Neuronal stem cell (in vitro differentiated cells): ENCODE measurements at places on chromosomes 16 and 17.

DNA sequence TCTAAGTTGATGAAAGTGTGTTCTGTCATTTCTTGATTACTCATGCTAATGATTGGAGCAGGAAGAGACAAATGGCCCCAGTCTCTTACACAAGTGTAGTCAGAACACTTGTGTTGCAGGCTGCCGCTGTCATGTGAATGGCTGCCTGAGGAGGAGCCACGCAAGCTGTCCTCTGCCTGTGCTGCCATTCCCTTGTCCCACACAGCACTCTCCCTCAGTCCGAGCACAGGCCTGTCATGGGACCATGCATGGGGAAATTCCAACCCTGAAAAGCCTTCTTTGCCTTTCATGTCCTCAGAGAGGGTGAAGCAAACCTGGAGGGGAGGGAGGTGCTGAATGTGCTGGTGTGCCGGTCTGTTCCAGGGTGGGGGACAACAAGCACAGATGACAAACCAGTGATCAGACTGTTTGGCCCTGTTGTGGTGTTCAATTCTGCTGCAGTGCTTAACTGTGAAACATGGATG, 109.4 kb downstream of the MRTFB start:
- peak; percentile 23 for DNase-seq

DNA sequence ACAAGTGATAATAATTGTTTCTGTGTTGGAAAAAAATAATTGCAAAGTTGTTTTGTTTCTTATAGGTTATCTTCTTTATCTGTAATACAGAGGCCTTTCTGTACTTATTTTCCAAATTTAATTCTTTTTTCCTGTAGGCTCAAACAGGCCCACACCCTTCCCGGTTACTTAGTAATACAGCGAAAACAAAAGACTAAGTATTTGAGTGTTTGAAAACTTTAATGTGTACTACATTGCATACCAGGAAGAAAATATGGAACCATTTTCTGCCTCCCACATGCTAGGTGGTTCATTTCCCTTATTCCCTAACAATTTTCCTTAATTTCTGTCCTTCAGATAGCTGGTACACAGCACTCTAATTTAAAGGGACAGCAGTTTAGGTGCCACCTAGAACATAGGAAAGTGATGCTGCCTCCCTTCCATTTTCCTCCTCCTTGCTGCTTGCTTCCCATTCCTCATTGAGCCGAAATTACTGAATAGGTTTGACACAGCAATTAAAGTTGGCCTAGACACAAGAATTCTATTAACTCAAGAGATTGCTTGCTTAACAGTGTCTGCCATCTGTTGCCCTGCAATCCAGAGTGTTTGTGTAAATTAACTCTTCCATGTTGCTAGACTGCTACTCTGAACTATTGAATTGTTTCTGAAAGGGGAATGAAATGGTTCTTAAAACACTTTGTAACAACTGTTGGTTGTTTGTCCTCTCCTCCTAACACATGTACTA, 24.2 kb downstream of the CYB5B start:
- no peak for DNase-seq

- DNase-seq, result no peak
These were observed 109.4 kb downstream of the CDK5R1 start for GRCh38 chr17:32596206-32596605.

- no peak for DNase-seq
These were observed 166.2 kb upstream of the ASIC2 start for GRCh38 chr17:33459078-33459940.

- peak; percentile 17 for DNase-seq
These were observed 100.9 kb downstream of the GRIN2A start for GRCh38 chr16:10081201-10081940.

DNA sequence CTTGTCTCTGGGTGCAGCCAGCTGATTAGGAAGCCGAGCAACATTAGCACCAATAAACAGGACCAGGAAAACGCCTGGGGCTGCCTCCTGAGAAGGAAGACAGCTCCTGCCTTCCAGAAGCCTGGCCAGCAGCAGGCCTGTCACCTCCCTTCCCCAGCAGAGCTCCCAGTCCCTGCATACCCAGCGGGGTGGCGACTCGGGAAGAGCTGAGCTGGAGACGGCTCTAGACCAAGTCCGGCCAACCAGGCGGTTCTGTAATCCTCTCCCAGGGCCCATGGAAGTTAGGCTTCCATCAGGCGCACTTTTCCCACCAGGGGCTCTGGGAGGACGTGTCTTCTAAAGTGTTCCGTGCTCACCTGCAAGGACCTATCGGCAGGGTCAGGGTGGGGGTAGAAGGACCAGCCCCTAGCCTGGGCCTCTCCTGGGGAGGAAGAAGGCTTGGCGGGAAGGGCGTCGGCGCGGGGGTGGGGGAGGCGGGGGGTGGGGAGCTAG, 12.0 kb upstream of the CLUH start:
- no peak for DNase-seq
